ENCODE measurements at places on chromosomes 2 and 18. TPM values are rescaled to one million over a fixed set of nuclear protein-coding genes. Genes with fewer than 3 reads are reported as not detected.

DNA sequence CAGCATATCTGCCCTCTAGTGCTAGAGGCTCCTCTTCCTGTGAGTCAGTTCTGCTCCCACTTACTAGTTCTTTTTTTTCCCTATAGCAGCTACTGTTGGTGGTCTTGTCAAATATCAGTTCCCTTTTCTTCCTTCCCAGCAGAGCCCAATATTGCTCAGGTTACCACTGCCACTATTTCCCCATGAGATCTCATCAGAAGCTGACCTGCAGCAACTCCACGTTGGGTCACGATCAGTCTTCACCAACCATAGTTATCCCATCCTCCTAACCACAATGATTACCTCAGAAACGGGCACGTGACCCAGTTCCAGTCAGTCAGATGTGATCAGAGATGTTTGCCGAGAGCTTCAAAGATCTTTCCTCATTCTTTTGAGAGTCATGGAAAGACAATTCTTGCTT lies 59.7 kb upstream of the CAPN13 start:
- DNase-seq, result no peak

- DNase-seq, result no peak
Observed at GRCh38 chr18:24995056-24995455, 356.9 kb downstream of the ZNF521 start.

GRCh38 chr2:160498137-160498536 lies 4.5 kb upstream of the RBMS1 start:
- DNase-seq, result no peak

The EEF1B2 gene
- 300 TPM for total RNA-seq

DNA sequence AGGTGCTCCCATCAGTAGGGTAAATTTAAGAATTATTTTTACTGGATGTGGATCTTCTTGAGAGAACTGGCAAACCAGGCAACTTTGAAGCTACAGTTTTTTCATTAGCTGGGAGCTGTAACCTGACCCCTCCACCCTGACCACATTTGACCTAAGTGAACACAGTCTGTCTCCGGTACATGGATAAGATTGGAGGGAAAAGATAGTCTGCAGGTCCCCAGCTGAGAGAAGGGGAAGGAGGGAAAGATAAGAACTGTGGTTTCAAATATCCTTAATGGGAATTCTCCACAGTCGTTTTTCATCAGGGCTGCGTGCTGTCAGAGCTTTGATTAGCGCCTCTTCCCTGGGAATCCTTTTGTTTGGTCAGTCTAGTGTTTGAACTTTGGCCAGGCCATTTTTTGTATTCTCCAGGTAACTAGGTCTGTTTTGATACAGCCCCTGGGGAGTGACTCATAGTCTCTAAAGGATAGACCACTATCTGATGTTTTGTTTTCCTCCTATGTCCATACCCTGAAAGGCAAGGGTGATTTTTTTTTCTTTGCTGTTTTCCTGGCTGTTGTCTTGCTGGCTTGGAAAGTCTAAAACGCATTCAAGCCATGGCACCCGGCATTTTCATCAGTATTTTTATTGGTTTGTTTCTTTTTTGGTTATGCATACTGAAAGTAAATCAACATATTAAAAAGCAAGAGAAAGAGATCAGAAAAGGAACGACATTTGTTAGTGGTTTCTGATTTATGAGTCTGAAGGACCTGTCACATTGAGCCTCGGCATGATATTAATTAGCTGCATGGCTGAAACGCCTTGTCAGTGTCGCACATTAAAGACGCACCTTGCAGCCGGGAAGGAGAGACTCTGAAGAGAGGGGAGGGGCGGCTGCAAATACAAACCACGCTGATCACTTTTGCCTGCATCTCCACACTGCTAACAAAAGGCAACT lies 183.4 kb upstream of the FN1 start:
- DNase-seq, result no peak

- peak; percentile 80 for DNase-seq
Observed at GRCh38 chr2:219294356-219295351, 14.5 kb downstream of the PTPRN start.

The CYP1B1 gene
- total RNA-seq, result 181 TPM

GRCh38 chr2:227888289-227888688 lies 16.9 kb downstream of the DAW1 start:
- DNase-seq, result no peak

The LIMS3 gene
- 8.5 TPM for total RNA-seq

GRCh38 chr2:105042189-105042588 lies 4.3 kb downstream of the MRPS9 start:
- no peak for DNase-seq

The UGT1A5 gene
- total RNA-seq, result not detected

- DNase-seq, result no peak
Observed at GRCh38 chr2:124437811-124438210, 412.7 kb downstream of the CNTNAP5 start.

DNA sequence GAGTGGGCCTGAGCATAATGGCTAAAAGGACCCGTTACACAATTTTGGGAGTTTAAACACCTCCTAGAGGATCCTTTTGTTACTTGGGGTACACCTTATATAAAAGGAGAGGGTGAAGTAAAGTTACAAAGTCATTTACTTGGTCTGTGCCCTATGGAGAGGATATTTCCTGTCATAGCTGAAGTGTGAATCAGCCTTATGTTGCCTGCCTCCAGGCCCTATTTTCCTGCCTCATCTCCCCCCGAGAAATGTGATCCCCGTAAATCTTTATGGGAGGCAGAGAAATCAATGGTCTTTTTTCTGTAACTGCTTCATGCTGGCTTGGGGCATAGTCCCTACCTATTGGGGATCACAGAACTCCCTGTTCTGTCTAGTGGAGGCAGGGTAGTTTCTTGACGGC lies 906.6 kb downstream of the DSC3 start:
- DNase-seq, result no peak

The SPDYA gene
- 0.90 TPM for total RNA-seq

DNA sequence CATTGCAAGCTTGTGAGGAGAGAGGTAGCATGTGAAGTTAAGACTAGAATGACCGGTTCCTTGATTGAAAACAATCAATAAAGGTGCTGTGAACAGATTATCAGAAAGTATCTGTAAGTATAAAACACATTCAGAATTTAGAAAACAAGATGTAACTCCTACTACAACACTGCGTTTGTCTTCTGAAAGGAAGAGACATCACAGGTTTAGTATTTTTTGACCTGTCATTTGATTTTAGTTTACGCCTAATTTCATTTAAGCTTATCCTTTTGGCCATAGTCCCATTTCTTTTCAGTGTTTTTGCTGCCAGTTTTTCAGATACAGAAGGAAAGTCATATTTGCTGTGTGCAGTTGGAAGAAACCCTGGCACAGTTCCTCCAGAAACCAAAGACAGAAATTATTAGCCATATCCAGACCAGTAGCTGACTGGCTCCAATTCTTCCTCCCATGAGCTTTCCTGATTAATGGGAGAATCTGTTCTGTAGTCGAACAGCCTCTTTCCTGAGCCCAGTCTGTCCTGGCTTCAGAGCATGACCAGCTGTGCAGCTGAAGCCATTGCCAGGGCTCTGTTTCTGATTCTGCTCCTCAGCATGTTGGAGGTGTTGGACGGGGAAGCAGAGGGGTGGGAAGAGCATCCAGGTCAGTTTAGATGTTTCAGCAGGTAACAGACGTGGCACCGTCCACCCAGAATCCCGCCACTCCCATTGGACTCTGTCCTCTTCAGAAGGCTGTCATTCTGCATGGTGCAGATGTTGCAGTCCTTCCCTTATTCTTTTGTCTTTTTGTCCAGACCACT lies 61.0 kb downstream of the CRIM1 start:
- DNase-seq, result no peak

DNA sequence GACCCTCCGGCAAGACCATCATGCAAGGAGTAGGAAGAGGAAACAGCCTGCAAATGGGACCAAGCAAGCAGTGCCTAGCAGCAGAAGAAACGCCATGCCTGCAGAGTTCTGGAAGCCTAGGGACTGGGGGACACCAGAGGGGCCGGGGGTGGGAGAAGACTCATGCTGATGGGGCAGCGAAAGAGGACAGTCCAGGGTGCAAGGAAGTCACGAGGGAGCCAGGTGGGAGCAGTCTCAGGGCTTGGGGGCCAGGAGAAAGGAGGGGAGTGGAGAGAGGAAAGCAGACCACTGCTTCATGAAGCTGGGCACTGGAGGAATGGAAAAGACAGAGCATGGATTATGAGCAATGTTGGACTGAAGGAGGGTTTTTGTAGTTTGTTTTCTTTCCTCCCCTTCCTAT lies 119.4 kb upstream of the CAPN13 start:
- no peak for DNase-seq

DNA sequence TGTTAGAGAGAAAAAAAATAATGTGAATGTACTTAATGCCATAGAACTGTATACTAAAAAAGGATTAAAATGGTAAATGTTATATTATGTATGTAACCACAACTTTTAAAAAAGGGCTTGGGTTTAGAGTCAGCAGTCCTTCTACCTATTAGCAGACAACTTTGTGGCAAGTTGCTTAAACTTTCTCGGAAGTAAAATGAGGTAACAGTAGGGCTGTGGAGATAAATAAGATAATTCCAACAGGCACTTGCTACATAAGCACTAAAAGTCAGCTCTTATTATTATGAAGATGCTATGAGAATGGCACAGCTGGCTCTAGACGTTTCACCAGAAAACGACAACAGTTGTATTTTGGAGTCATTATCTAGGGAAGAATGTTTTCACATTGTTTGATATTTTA lies 31.3 kb downstream of the AAK1 start:
- no peak for DNase-seq

DNA sequence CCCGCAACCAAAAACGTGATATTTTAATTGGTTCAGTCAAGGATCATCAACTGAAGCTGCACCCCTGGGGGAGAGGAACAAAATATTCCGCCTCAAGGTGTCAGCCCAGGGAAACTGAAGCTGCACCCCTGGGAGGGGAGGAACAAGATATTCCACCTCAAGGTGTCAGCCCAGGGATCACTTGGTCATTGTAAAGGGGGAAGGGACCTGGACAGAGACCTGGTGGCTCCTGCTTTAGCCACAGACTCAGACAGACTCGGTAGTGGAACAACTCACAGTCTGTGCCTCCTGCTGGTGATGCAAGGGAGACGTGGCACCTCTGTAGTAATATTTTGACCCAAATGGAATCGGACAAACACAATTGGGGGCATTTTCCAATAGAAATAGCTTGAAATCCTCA lies 75.1 kb downstream of the GBX2 start:
- no peak for DNase-seq

The MBD5 gene
- total RNA-seq, result 28.5 TPM

- no peak for DNase-seq
Observed at GRCh38 chr2:229815858-229816257, 101.5 kb upstream of the DNER start.

The XDH gene
- total RNA-seq, result not detected

DNA sequence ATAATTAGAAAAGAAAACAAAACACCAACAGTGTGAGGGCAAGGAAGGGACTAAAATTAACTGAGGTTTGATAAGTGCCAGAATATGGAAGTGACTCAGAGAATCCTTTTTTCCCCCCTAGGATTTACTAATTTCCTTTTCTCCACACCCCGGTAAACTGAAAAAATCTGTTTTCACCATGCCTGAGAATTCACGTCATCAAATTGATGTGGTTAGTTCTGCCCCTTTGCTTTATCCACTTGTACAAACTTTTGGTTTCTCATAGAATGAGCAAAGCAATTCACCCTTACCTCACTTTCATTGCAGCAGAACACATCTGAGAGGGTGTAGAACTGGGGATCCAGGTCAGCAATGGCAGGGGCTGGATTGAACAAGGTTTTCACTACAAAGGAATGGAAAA lies 57.8 kb downstream of the RBKS start:
- DNase-seq, result no peak

The SP140L gene
- 14.3 TPM for total RNA-seq

DNA sequence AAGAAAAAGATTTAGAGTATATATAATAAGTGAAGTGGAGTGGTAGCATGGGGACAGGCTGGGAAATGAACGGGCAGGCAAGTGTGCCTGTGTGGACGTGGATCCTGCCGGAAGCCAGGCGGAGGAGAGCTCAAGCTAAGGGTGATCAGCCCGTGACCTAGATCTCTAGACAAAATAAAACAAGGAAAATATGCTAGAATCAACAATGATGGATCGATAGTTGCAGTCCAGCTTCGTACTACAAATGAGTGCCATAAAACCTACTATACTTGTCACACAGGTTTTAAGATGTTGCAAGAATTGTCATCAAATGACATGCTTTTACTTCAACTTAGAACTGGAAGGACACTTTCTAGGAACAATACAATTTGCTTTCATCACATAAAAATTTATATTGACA lies 8.5 kb downstream of the EIF2AK2 start:
- DNase-seq, result no peak

DNA sequence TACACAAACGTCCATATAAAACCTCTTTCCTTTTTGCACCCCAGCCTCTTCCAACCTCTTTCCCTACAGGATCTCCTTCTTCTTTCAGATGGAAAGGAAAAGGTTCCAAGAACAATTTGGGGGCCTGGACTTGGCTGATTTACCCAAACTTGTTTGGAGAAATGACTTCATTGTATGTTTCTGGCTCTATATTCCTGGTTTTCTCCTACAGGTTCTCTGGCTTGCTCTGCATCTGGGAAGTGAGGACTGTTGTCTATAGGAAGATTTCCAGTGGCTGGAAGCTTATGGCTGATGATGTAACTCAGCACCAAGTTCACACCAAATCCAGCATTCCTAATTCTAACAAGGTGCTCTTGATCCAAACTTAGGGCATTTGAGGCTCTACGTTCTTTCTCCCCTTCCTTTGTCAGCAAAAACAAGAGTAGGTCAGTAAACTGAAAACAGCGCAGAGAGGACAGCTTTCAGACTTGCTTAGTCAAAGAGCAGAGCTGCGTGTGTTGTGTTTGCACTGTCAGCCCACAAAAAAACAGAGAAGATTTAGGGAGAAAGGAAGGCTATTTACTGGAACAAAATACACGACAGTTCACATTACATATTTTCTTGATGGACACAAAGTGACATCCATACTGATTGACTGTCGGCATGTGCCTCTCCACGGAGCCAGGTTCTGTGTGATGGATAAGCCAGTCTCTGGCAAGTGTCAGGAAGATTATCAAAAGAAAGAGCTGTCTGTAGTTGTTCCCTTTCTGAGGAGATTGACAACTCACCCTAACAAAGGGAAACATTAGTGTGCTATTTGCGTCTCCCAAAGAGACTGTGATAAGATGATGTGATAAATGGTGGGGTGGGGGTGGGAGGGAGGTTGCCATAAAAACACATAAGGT lies 39.7 kb downstream of the CDCA7 start:
- no peak for DNase-seq

GRCh38 chr2:200335657-200336056 lies 29.2 kb downstream of the SPATS2L start:
- no peak for DNase-seq

- no peak for DNase-seq
Observed at GRCh38 chr2:64120928-64121327, 23.3 kb downstream of the PELI1 start.

GRCh38 chr2:205409411-205409810 lies 272.9 kb upstream of the NRP2 start:
- DNase-seq, result no peak

GRCh38 chr2:162196638-162197037 lies 44.6 kb upstream of the GCG start:
- DNase-seq, result no peak

GRCh38 chr18:77373730-77374445 lies 124.2 kb downstream of the GALR1 start:
- peak; percentile 40 for DNase-seq

The DBI gene
- total RNA-seq, result 135 TPM

DNA sequence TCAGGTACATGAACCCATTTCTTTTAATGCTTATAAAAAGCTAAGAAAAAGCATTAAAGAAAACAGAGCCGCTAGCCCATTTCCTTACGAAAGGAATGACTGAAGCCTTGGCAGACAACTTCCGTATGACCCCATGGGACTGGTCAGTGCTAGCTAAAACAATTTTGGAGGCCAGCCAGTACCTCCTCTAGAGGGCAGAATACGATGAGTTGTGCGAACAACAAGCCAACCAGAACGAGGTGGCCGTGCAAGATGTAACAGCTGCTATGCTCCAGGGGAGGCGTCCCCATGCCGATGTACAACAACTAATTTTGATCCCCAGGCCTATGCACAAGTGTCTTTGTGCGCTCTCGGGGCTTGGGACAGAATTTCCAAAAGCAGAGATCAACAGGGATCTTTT lies 16.7 kb downstream of the MAP3K2 start:
- DNase-seq, result peak; percentile 41
